ENCODE measurements at places on chromosomes 12 and 14. TPM values are rescaled to one million over a fixed set of nuclear protein-coding genes. Genes with fewer than 3 reads are reported as not detected.
A peak's percentile ranks its signal among the peaks of the same experiment; 100 is the strongest.

Gene SYCP3
- total RNA-seq, result not detected

GRCh38 chr14:84926656-84927055 is 603.3 kb upstream of the FLRT2 start:
- ATAC-seq, result no peak

- ATAC-seq, result no peak
These were observed 83.7 kb downstream of the HEATR5A start for GRCh38 chr14:31336646-31337045.

Gene MARK3
- 65.1 TPM for total RNA-seq

DNA sequence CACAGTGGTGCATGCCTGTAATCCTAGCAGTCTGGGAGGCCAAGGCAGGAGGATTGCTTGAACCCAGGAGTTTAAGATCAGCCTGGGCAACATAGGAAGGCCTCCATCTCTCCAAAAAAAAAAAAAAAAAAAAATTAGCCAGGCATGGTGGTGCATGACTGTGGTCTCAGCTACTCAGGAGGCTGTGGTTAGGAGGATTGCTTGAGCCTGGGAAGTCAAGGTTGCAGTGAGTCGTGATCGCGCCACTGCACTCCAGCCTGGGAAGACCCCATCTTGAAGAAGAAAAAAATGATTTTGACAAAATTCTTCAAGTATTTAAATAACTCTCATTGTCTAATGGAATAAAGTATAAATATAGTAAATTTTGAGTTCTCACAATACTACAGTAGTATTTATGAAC is 219.2 kb upstream of the SSTR1 start:
- ATAC-seq, result no peak

- ATAC-seq, result no peak
These were observed 26.2 kb upstream of the TSPAN11 start for GRCh38 chr12:30900351-30900750.

DNA sequence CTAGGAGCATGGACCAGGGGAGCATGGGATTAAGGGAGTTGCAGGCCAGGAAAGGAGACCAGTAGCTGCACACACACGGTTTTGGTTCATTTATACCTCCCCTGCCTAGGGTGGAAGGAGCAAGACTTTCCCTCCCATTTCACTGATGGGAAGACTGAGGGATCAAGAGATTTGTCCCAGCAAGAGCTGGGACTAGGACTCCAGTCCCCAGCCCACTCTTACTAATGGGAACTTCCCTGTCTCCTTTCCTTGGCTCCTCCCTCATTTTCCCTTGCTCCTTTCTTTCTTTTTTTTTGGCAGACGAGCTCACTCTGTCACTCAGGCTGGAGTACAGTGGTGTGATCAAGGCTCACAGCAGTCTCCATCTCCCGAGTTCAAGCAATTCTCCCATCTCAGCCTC is 13.0 kb downstream of the SCNN1A start:
- ATAC-seq, result no peak

Gene TGM1
- 43.3 TPM for total RNA-seq

- no peak for ATAC-seq
These were observed 5.8 kb downstream of the RAB21 start for GRCh38 chr12:71760471-71760870.

GRCh38 chr12:127533353-127533752 is 733.6 kb upstream of the TMEM132C start:
- ATAC-seq, result no peak

DNA sequence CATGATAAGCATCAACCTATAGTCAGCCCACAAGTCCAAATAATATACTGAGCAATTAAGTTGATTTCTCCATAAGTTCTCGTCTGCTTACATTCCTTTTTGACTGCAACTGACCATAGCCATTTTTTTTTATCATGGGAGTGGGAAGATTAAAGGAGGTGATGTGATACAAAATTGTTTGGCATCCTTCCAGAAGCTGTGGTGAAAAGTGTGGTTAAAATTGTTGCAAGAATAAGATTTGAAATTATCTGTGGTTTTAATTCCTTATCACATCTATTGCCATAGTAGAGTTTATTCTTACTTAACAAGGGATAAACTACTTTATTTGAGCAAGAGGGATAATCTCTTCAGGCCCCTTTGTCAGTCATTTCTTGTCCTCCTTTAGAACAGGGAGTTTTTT is 50.7 kb downstream of the LIN52 start:
- ATAC-seq, result no peak

Gene IL26
- total RNA-seq, result not detected

GRCh38 chr14:77098529-77099353 is 683 bp downstream of the CIPC start:
- ATAC-seq, result peak; percentile 27

DNA sequence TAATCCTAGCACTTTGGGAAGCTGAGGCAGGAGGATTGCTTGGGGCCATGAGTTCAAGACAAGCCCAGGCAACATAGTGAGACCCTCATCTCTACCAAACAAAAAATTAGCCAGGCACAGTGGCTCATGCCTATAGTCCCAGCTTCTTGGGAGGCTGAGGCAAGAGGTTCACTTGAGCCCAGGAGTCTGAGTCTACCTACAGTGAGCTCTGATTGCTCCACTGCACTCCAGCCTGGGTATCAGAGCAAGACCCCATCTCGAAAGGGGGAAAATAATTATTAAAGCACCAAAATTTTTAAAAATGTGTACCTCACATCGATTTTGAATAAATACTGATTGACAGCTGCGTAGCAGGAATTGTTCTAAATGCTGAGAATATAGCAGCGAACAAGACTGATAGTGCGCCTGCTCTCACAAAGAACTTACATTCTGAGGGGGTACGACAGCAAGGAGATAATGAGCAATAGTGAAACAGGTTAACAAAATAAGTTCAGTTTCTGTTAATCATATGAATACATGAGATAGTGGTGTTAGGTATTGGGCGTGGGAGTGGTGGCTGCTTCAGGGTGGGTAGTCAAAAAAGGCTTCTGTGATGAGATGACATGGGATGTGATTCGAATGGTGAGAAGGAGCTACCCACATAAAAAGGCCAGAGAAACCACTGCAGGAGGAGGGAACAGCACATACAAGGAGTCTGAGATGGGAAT is 19.6 kb downstream of the HCFC2 start:
- ATAC-seq, result no peak

- ATAC-seq, result no peak
These were observed 41.7 kb downstream of the PPP1R13B start for GRCh38 chr14:103805708-103806107.

GRCh38 chr14:94594441-94594840 is 13.2 kb downstream of the SERPINA5 start:
- ATAC-seq, result no peak

GRCh38 chr12:65419284-65420072 is 141.0 kb downstream of the MSRB3 start:
- ATAC-seq, result no peak

GRCh38 chr12:64825143-64826021 is 935 bp downstream of the TBC1D30 start:
- ATAC-seq, result no peak

Gene RNASE7
- total RNA-seq, result 0.23 TPM

Gene STAB2
- total RNA-seq, result not detected

Gene TTC8
- total RNA-seq, result 32.6 TPM

GRCh38 chr12:43132291-43132690 is 419.7 kb downstream of the ADAMTS20 start:
- no peak for ATAC-seq

DNA sequence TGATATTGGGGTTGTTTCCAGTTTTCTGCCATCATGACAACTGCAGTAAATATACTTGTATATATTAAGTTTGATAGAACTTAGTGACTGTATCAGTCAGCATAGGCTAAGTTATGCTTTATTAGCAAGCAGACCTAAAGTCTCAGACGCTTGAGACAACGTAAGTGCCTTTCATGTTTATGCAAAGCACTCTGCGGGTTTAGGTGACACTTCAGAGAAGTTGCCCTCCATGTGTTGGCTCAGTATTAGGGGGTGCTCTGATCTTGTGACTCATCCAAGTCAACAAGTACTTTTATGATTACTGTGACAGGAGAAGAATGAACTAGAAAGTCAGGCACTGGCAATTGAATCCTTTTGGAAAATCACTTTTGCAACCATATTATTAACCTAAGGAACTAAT is 13.3 kb upstream of the OTOGL start:
- no peak for ATAC-seq

DNA sequence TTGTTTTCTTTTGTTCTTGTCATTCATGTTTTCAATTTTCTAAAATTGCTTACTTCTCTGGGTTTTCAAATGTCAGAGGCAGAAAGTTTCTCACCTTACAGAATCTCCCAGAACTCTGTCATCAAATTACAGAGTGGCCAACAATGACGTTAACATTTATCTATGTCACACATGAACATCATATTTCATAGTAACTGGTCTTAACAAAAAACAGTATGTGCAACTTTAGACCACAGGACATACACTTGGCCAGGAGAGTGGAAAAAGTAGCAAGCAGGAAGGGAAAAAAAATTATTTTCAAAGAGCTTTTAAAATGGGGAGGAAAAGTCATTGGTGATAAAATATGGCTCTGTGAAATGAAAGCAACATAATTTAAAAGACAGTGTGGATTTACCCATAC is 426.5 kb downstream of the MED13L start:
- ATAC-seq, result no peak

Gene LRRC9
- total RNA-seq, result not detected

DNA sequence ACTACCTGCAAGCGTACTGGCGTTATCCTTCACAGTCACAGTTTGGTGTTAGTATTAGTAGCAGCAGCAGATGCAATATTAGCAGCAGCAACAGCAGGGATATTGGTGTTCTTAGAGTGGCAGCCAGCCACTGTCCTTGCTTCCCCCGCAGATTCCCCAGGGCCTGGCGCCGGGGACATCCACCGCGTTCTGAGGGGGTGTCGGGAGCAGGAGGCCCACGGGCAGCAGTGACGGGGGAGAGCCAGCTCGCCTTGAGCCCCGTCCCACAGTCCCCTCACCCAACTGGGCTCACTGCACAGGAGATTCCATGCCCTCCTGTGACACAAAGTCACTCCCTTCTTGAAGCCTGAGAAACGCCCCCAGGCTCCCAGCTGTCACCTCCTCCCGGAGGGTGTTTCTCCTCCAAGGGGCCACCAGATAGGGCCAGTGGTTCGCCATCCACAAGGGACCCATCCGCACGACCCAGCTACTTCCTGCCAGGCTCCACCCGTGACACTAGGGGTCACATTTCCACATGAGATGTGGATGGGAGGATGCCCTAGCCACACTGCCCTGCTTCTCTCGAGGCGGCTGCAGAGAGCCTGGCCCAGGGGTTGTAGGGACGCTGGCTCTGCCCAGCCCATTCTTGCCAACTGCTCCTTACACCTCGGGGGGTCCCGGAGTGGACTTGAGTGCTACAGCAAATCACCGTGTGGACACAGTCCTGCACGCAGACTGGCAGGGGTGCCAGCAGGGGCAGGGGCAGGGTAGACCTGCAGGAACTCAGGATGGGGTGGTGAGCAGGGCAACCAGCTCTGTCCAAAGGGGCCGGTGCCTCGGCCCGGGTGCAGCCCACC is 123.1 kb downstream of the PIWIL1 start:
- no peak for ATAC-seq

- no peak for ATAC-seq
These were observed 263.9 kb upstream of the RGS6 start for GRCh38 chr14:71668186-71668912.

DNA sequence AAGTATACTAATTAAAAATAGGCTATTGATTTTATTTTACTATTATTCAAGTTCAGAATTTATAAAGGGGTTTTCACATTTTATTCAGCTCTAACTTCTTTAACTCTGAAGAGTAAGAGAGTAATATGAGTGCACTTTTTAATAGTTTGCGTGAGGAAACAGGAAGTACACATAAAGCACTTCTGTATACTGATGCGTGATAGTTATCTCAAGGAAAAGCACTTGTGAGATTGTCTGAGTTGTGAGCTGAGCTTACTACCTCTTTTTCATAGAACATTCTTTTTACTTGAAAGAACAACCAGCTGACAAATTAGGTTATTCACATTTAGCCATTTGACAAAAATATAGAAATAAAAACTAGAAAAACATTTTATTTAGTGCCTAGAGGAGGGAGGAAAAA is 1.9 kb downstream of the RAD51AP1 start:
- no peak for ATAC-seq

DNA sequence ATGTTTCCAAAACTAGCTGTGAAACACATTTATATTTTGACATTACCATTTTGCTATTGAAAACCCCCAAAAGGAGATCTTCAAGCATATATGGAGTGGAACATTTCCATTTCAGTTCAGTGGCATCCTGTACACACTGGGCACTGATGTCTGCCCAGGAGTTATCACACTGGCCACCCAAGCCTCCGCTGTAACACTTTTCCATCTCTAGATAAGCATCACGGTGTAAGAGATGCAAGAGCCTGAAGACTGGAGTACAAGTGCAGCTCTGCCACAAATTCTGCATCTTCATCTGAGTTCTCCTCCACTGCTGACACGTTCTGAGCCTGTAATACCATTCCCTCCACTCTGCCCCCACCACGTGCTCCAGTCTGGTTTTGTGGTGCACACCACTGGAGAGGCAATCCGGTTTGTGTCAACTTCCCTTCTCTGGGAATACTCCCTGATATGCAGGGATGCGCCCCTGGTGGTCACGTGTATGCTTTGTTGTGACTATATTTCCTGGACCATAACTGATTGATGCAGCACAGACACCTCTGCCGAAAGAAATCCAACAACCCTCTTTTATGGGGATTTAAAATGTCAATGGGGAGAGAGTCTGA is 12.7 kb downstream of the SPTLC2 start:
- no peak for ATAC-seq

Gene RHEBL1
- total RNA-seq, result not detected

DNA sequence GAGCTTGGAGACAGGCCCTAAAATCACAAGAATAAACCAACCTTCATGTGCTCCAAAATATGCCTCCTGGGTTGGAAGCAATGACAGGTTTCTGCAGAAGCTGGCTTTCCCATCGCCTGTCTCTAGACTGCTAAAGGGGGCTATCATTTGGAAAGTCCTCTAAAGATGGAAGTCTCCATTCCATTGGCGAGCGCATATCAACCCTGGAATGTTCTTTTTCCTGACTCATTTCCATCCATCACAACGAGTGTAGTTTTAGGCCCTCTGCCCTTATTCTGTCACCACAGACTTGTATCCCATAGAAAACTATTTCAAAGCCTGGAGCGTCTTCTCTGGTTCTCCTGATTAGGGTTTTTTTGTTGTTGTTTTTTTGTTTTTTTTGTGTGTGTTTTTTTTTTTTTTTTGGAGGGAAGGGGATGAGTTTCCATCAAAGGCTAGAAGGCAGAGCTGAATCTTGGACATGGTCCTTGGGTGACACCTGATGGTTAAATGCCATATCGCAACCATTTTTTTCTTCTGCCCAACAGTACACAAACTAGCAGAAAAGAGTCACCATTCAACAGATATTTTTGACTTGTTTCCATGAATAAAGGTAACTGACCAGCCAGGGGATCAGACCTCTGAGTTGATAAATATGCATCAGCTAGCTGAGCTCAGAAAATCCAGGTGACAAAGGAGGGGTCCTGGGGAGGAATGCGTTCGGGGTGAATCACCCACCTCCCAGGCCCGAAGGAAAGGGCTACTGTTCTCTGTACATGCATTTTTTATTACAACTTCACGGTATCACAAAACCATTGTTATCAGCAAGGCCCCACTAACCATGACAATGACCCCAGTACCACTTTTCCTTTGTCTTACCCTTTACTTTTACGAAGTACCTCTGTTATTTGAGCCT is 40.5 kb downstream of the KCNA5 start:
- ATAC-seq, result peak; percentile 27

- no peak for ATAC-seq
These were observed 4.2 kb downstream of the KRT82 start for GRCh38 chr12:52401926-52402325.

GRCh38 chr14:76729953-76730505 is 31.2 kb upstream of the VASH1 start:
- no peak for ATAC-seq
